Left kidney (tissue), 8 donors: ENCODE measurements at places on chromosomes 2 and 18. TPM values are rescaled to one million over a fixed set of nuclear protein-coding genes. Genes with fewer than 3 reads are reported as not detected.

GRCh38 chr18:38256366-38256765, 690.8 kb upstream of the CELF4 start:
- DNase-seq, result no peak

DNA sequence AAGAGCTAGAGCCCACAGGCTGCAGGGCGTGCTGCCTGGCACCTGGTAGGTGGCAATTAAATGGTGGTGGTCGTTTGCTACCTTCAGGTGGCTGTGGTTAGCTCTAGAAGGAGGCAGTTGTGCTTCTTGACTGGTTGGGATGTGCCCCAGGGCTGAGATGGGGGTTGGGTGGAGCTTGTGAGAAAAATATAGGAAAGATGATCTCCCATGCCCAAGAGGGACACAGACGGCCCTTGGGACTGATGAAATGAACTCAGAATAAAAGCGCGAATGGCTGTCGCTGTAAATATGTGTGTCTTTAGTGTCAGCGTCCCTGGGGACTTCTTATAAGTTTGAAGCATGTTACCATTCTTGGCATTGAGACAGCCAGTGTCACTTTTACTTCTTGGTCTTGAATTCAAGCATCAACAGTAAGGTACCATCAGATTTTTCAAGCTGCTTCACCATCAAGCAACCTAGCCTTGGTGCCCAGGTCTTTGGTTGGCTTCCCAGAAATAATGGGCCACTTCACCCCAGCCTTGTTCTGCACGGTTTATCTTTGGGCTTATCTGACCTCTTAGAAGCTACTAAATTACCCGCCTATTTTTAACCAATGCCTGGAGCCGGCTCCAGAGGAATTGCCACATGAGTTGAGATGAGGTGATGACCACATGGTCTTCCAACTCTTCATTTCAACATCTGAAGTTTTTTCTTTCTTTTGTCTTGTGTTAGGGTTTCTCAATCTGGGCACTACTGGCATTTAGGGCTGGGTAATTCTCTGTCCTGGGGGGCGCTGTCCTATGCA, 11.9 kb downstream of the LRRFIP1 start:
- no peak for DNase-seq

DNA sequence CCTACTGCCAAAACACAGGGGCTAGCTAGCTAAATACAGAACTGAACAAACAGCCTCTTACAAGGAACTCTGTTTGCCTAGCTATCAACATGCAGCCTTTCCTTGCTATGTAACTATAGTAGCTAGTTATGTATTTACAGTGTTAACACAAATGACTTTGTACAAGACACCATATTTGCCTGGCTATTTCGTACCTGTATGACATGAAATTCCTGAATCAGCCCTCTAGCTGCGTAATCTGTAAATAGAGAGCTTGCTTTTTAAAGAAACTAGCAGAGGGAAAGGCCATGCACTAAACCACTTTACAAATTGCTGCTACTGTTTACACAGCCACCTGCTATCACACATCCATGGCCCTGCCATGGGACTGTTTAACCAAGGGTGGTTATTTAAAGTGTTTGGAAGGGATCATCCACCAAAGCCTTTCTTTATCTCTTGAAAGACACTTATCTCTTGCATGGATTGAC, 248.7 kb downstream of the TFCP2L1 start:
- no peak for DNase-seq

DNA sequence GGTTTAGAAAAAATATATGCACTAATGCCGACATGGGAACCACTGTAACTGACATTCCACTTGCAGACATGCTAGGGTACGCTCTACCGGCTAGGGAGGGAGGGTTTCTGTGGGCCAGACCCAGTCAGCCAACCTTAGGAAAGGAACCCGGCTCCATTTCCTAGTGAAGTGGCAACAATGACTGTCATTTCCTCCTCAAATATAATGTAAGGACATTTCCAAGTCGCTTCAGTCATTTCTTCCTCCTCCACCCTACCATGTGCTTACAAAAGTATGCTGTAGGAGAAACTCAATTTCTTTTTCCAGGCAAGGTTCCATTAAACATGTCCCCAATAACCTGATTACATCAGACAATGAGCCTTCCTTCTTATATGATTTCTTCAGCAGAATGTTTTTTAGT, 64.3 kb upstream of the PSMD14 start:
- no peak for DNase-seq

DNA sequence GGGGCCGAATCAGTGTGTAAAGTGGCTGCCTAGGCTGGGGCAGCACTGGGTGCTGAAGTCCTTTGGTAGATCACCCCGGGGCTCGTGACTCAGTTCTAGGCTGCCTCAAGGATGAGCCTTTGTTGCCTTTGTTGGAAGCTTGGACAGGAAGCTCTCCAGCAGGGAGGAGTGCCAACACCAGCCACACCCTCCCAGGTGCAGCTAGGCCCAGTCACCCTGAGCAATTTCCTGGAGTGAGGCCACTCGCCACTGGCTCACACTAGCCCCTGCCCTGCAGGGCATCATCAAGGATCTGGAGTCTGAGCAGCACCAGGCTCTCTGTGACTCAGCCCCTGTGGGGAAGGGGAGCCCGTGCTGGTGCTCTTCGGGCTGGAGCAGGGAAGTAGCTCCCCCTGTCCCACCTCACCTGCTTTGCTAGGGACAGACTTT, 6.7 kb upstream of the SDC1 start:
- DNase-seq, result no peak

DNA sequence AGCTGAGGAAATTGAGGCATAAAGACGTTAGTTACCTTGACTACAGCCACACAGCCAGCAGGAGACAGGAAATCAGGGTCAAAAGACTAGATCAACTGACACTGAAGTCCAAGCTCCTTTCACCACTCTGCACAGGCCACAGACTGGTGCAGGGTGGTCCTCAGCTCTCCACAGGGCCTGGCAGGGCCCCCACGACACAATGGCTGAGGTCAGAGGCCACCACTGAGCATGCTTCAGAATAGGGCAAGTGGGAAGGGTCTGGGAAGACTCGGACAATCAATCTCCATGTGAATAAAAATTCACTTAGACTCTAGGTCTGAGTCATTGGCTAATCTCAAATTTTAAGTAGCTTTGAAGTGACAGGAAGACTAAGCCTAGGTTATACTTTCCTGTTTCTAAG, 201.7 kb downstream of the ALK start:
- no peak for DNase-seq

- peak; percentile 82 for DNase-seq
Measured at GRCh38 chr2:108988796-108989713, at the start of gene EDAR. TSS of gene EDAR (minus strand) at chr2:108989220. CDS start at chr2:108931014, 58,206 bp downstream.

DNA sequence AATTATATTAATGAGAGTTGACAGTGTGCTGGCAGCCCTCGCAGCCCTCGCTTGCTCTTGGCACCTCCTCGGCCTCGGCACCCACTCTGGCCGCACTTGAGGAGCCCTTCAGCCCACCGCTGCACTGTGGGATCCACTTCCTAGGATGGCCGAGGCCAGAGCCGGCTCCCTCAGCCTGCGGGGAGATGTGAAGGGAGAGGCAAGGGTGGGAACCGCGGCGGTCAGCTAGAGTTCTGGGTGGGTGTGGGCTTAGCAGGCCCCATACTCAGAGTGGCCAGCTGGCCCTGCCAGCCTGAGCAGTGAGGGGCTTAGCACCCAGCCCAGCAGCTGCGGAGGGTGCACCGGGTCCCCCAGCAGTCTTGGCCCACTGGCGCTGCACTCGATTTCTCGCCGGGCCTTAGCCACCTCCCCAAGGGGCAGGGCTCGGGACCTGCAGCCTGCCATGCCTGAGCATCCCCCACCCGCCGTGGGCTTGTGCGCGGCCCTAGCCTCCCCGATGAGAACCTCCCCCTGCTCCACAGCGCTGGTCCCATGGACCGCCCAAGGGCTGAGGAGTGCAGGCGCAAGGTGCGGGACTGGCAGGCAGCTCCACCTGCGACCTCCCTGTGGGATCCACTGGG, 68.2 kb upstream of the LRRTM4 start:
- DNase-seq, result no peak

GRCh38 chr2:121451398-121451797, 79.3 kb upstream of the RNU4ATAC start:
- no peak for DNase-seq

Gene CHRNA1
- 3.7 TPM for polyA plus RNA-seq

Gene AP1S3
- 13.2 TPM for polyA plus RNA-seq

Gene IL36RN
- polyA plus RNA-seq, result 0.07 TPM
